ENCODE measurements at places on chromosomes 5 and 9. TPM values are rescaled to one million over a fixed set of nuclear protein-coding genes. Genes with fewer than 3 reads are reported as not detected.
A peak's percentile ranks its signal among the peaks of the same experiment; 100 is the strongest.

GRCh38 chr5:83450183-83450966 lies 21.2 kb upstream of the VCAN start:
- DNase-seq = no peak

DNA sequence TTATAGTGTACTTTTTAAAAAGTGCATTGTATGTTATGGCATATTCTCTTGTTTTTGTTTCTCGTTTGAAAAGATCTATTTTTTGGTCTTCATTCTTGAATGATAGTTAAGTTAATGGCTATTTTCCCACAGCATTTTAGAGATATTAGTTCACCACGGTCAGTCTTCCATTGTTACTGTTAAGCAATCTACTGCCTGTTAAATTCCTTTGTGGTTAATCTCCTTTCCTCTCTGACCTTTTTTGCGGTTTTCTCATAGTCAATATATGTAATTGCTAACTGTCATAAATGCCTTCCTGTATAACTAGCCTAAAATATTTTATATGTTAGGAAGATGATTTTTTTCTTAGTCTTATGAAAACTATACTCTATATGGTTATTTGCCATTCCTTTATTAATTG lies 250.8 kb upstream of the FBXL7 start:
- DNase-seq = no peak

ARAP3 gene
- total RNA-seq = not detected

GRCh38 chr5:92494508-92494907 lies 1086.5 kb downstream of the NR2F1-AS1 start:
- no peak for DNase-seq

DNA sequence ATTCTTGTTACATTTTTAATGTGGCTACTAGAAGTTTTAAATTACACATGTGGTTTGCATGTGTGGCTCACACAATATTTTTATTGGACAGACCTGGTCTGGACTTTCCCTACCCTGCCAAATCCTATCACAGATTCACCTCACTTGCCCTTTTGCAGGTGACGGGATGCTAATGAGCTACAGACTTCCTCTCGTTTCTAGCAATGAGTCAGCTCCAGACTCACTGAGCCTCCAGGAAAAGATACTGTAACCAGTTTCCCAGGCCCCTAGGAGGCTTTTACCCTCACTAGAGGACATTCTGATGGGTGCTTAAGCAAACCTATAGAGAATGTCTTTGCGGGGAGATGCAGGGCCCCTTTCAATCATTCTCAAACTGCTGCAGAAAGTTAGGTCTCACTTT lies 135.4 kb downstream of the WDR41 start:
- no peak for DNase-seq

GRCh38 chr9:76349865-76350264 lies 44.4 kb downstream of the RFK start:
- no peak for DNase-seq

DNA sequence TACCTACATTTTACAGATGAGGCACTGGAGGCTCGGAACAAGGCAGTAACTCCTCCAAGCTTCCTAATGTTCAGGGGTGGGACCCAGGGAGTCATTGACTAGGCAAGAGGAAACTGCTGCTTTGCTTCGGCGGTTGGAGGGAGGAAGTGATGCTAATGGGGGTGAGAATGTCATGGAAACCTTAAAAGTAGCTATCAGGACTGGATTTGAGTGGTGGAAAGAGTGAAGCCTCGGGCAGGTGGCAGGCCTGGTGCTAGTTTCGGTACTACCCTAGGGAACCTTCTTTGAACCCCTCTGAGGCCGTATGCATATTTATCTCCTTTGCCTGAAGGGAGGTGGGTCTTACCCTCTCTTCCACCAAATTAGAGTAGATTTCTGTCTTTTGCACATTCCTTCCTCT lies 1.6 kb downstream of the BSPRY start:
- no peak for DNase-seq

GRCh38 chr9:78278177-78278777 lies 18.6 kb upstream of the PSAT1 start:
- peak; percentile 71 for DNase-seq

DNA sequence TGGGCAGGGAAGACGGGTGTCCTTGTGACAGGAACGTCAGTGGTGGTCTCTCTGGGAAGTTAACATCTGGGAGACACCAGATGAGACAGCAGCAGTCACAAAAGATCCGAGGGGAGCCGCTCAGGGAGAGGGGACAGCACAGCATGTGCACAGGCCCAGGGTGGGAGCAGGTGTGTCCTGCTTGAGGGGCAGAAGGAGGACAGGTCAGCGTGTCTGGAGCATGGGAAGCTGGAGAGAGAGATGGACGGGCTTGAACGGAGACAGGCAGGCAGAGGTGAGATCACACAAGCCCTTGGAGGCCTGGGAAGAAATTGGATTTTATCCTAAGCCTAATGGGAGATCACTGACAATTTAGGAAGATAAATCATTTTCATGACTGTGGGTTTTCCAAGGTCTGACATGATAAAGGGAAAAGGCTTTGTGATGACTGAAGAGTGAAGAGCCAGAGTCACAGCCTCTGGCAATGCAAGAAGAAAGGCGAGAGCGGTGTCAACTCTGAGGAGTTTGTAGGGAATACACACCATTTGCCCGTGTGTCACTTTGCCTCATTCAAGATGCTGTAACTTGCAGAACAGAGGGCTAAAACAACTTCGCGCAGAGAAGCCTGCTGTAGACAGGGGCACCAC lies 88.3 kb downstream of the FSTL4 start:
- DNase-seq = no peak

DNA sequence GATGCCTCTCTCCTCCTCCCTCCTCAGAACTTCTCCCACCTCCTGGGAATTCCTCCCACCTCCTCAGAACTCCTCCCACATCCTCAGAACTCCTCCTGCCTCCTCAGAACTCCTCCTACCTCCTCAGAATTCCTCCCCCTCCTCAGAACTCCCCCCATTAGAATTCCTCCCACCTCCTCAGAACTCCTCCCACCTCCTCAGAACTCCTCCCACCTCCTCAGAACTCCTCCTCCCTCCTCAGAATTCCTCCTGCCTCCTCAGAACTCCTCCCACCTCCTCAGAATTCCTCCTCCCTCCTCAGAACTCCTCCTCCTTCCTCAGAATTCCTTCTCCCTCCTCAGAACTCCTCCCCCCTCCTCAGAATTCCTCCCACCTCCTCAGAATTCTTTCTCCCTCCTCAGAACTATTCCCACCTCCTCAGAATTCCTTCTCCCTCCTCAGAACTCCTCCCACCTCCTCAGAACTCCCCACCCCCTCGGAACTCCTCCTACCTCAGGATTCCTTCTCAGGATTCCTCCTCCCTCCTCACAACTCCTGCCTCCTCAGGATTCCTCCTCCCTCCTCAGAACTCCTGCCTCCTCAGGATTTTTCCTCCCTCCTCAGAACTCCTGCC lies 23.9 kb downstream of the SLC46A2 start:
- DNase-seq = no peak

DNA sequence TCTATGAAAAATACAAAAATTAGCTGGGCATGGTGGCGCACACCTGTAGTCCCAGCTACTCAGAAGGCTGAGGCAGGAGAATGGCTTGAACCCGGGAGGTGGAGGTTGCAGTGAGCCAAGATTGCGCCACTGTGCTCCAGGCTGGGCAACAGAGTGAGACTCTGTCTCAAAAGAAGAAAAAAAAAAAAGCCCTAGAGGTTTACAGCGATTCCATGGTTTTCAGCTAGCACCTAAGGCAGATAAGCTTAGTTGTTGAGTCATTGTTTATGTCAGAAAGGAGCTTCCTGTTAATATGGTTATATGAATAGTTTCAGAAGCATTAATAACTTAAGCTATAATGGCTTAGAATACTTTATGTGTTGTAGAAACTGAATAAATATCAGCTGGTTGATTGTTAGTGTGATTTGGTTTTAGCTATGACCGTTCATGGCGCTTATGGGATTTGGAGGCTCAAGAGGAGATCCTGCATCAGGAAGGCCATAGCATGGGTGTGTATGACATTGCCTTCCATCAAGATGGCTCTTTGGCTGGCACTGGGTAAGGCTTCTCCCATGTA lies 13.0 kb downstream of the RNF183 start:
- no peak for DNase-seq

CENPK gene
- total RNA-seq = 54.4 TPM

DNA sequence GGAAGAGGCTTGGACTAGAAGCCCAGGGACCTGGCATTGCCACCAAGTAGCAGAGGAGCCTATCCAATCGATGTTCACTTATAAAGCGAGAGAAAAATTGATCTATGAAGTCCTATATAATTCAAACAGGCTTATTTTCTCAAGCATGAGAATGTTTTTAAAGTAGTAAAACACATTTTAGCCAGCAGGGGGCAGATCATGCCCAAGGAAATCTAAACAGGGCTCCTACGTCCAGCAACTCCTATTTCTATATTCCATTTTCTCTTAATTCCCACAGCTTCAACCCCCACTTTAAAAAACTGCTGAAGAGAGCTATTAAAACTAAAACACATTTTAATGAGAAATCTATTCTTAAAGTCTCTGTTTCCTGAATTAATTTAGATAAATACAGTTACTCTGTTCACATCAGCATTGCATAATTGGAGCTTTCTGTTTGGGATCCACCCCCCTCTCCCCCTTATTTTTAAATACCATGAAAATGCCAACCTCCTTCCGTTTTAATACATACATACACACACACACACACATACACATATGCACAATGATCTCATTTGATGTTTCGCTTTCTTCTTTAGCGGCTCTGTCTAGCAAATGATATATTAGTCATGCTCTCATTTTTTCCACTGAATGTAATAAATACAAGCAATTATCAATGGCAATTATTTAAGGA lies 144.9 kb downstream of the MYO10 start:
- DNase-seq = peak; percentile 36

GRCh38 chr5:171149772-171150171 lies 159.3 kb upstream of the TLX3 start:
- DNase-seq = no peak

OR1J2 gene
- not detected for total RNA-seq

- no peak for DNase-seq
These were observed 6.2 kb downstream of the SNCB start for GRCh38 chr5:176624142-176624541.

NFIB gene
- 2.4 TPM for total RNA-seq
